ENCODE measurements at places on chromosomes 16 and 17. TPM values are rescaled to one million over a fixed set of nuclear protein-coding genes. Genes with fewer than 3 reads are reported as not detected.

GRCh38 chr17:14205992-14206461 lies 30.6 kb downstream of the CDRT15 start:
- no peak for DNase-seq

GRCh38 chr17:48455791-48456190 lies 25.8 kb upstream of the SKAP1 start:
- DNase-seq: no peak

Gene CASKIN1
- 0.79 TPM for polyA plus RNA-seq

DNA sequence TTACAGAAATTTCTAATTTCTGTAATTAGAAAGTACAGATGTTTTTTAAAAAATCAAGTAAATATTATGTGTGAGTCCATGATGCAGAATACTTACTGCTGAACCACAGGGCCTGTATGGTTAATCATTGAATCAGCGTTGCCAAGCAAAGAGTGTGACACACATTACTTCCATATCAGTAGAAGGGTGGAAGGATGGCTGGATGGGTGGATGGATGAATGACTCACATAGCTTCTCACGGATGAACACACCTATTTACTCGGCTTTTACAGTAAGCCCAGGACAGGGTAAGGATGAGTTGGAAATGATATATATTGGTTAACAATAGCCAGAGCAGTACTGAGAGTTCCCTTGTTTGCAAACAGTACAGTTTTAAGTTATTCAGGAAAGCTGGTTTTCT lies 495.9 kb upstream of the RBFOX1 start:
- no peak for DNase-seq

DNA sequence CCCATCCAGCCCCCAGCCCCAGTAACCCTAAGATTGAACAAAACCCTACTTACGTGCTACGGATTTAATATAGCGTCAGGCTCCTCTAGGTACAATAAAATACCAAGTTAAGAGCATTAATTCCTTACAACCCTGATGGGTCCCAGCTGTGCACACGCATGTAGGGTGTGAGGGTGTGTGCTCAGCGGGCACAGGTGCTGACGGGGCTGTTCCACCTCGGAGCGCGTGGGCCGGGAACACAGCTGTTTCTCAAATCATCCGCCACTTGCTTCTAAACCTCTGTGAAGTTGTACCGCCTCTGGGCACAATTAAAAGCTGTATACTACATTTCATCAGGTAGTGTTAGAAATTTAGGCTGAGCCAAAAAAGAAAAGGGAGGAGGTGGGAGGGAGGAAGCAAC lies 478.6 kb downstream of the MAF start:
- DNase-seq: no peak

Gene GP1BA
- 1.8 TPM for polyA plus RNA-seq

Gene AGRP
- not detected for polyA plus RNA-seq
